ENCODE measurements at places on chromosomes 11 and 22. TPM values are rescaled to one million over a fixed set of nuclear protein-coding genes. Genes with fewer than 3 reads are reported as not detected.

The XKR3 gene
- total RNA-seq: not detected

GRCh38 chr22:37202001-37202555, 10.2 kb downstream of the SSTR3 start:
- H3K27me3 ChIP-seq: no peaks in the 10 kb centered on the region
- peaks cover 6% of the 10 kb centered on the region for H3K4me1 ChIP-seq
- H3K36me3 ChIP-seq: no peaks in the 10 kb centered on the region

GRCh38 chr11:129248618-129249017, 56.5 kb upstream of the ARHGAP32 start:
- no peak overlapping the region for H3K27ac ChIP-seq
- no peak overlapping the region for H3K4me3 ChIP-seq
- peaks cover 4% of the 10 kb centered on the region for H3K36me3 ChIP-seq
- no peak for DNase-seq
- no peaks in the 10 kb centered on the region for H3K27me3 ChIP-seq

GRCh38 chr22:39718921-39719475, 148.4 kb downstream of the CACNA1I start:
- no peak overlapping the region for H3K27ac ChIP-seq
- H3K4me1 ChIP-seq: peaks cover 19% of the 10 kb centered on the region
- H3K36me3 ChIP-seq: no peaks in the 10 kb centered on the region
- no peak overlapping the region for H3K4me3 ChIP-seq

GRCh38 chr11:78857688-78858087, 283.0 kb upstream of the NARS2 start:
- H3K4me3 ChIP-seq: no peak overlapping the region
- H3K27ac ChIP-seq: no peak overlapping the region
- no peaks in the 10 kb centered on the region for H3K4me1 ChIP-seq

Data from progenitor cell of endocrine pancreas (in vitro differentiated cells).